ENCODE measurements at places on chromosomes 3 and 15. TPM values are rescaled to one million over a fixed set of nuclear protein-coding genes. Genes with fewer than 3 reads are reported as not detected.

Gene DIS3L
- 41.0 TPM for total RNA-seq

DNA sequence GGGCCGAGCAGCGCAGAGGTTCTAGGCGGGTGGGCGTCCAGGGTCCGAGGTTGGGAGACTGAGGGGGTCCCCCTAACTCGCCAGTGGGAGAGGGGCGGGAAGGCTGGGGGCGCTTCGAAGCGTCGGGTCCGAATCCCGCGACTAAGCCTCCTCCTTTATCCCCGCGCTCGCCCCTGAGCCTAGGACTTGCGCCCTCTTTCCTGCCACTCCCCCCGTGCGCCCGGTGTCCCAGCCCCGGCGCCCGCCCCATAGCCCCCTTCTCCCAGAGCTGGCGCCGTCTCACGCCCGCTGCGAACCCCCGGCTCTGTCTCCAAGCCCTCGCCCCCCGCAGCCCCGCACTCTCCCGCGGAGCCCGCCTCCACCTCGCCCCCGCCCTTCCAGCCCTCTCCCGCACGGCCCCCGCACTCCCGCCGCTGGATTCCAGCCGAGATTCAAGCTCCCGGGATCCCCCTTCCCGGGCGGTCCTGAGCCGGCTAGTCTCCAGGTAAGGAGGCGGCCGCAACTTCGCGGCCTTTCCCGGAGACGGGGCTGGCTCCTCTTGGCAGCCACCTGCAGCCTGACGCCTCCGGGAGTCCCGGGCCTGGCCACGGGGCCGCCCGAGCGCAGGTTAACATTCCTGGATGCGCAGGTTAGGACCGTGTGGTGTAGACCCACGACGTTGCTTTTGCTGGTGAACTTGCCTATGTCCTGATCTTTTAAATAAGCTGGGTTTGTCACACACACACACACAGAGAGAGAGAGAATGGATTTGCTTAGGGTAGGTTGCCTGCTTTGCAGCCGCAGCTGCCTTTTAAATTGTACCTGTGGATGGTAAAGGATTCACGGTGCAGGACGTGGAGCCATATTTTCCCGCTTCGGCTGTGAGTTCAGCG is 563 bp downstream of the PXYLP1 start:
- H3K27me3 ChIP-seq, result no peaks in the 10 kb centered on the region
- peak overlapping the region; percentile 65 for H3K27ac ChIP-seq
- H3K4me1 ChIP-seq, result peaks cover 61% of the 10 kb centered on the region
- peak; percentile 20 for DNase-seq
- peak overlapping the region; percentile 93 for H3K4me3 ChIP-seq

- H3K27me3 ChIP-seq, result no peaks in the 10 kb centered on the region
- no peak for DNase-seq
- no peaks in the 10 kb centered on the region for H3K36me3 ChIP-seq
- no peak overlapping the region for H3K27ac ChIP-seq
Observed at GRCh38 chr15:42584031-42584765, 8.8 kb downstream of the STARD9 start.

Gene LINGO1
- total RNA-seq, result not detected

Gene CCDC9B
- 1.5 TPM for total RNA-seq

Gene SHC4
- total RNA-seq, result not detected

Gene LRRC34
- 1.2 TPM for total RNA-seq

DNA sequence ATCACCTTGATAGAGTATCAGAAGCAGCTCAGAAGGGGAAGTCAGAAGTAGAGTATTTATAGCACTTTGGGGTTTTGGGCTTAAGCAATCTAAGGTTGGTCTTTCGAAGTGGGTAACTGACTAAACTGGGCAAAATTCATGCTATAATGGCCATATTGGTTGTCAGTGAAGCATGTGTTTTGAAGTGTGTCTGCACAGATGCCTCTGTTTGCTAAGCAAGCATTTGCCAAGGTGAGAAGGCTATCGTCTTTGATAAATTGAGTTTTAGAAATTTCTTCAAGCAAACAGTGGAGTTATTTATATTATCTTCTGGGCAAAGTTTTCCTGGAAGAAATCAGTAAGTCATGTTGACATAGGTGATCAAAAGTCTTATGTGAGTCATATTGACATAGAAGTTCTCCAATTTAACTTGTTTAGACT is 412.8 kb upstream of the TGFBR2 start:
- H3K4me1 ChIP-seq, result peaks cover 1% of the 10 kb centered on the region
- H3K27ac ChIP-seq, result no peak overlapping the region
- no peak overlapping the region for H3K4me3 ChIP-seq
- H3K36me3 ChIP-seq, result no peaks in the 10 kb centered on the region
- no peaks in the 10 kb centered on the region for H3K27me3 ChIP-seq

DNA sequence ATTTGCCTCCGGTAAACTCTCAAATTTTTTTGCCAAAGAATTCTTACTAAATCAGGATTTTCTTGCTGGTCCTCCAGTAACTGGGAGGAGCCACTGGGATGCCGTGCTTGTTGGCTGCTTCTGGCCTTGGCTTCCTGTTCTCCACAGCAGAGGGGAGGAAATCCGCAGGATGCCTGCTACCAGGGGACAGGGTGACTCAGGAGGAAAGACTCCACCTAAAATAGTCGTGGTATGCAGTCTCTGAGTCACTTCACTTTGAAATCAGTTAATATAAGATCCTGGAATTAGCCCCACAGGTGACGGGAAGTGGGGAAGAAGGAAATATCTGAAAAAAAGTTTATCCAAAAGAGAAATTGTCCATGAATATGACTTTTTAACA is 6.5 kb upstream of the TM4SF18 start:
- H3K4me3 ChIP-seq, result no peak overlapping the region
- no peaks in the 10 kb centered on the region for H3K36me3 ChIP-seq
- no peak for DNase-seq
- no peak overlapping the region for H3K27ac ChIP-seq
- peaks cover 2% of the 10 kb centered on the region for H3K4me1 ChIP-seq
- peaks cover 16% of the 10 kb centered on the region for H3K27me3 ChIP-seq

DNA sequence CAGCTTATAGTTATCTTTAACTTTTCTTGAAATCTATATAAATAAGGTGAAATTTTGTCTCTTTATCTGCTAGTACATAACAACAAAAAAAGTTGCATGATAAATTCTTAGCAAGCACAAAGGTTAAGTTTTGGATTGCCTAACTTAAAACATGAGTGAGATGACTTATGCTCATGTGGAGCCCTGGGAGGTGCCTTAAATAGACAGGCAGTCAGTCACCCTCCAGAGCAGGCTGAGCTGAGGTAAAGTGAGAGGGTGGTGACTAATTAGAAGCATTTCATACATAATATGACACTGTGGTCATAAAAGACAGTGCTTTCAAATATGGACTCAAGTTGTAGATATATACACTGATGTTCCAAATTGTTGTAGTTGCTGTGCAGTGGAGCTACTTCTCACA is 14.6 kb upstream of the MME start:
- no peak for DNase-seq
- no peaks in the 10 kb centered on the region for H3K27me3 ChIP-seq
- H3K4me1 ChIP-seq, result no peaks in the 10 kb centered on the region

DNA sequence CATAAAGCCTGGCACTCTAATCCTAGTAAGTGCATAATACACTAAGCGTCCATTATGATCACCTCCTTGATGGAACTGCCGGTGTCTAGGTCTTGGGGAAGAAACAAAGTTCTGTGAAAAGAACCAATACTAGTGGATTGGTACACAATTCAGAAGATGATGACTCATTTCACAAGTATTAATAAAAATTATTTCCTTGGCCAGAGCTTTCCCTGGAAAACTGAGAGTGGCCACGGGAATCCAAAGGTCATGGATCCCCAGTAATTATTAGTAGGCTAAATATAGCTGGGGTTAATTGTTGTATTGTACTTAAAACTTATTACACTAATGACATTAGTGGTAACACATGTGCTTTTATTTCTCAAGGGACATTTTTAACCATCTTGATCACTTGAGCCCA is 808.0 kb upstream of the NR2F2 start:
- no peak overlapping the region for H3K27ac ChIP-seq
- H3K4me1 ChIP-seq, result no peaks in the 10 kb centered on the region
- H3K36me3 ChIP-seq, result peaks cover 4% of the 10 kb centered on the region
- no peak for DNase-seq

GRCh38 chr15:50797926-50798325 is 32.4 kb upstream of the SPPL2A start:
- no peaks in the 10 kb centered on the region for H3K4me1 ChIP-seq
- no peak for DNase-seq
- no peaks in the 10 kb centered on the region for H3K36me3 ChIP-seq
- no peak overlapping the region for H3K4me3 ChIP-seq
- H3K27me3 ChIP-seq, result no peaks in the 10 kb centered on the region

DNA sequence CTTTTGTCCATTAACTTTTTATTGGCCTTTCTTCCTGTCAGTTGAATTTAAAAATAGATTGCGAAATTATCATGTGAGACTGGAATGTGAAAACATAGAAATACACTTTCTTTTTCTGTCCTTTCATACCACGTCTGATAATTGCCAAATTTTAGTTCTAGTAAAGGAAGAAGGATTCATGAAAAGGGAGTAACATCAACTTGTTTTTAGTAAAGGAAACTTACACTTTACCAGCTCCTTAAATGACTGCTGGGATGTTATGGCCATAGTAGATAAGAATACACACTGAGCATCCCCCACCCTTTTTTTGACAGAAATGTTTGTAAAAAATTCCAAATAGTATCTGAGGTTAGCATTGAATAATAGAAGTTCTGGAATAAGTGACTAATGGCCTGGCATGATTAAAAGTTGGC is 137.9 kb downstream of the NEO1 start:
- H3K36me3 ChIP-seq, result no peaks in the 10 kb centered on the region
- no peak overlapping the region for H3K27ac ChIP-seq
- H3K4me3 ChIP-seq, result no peak overlapping the region

DNA sequence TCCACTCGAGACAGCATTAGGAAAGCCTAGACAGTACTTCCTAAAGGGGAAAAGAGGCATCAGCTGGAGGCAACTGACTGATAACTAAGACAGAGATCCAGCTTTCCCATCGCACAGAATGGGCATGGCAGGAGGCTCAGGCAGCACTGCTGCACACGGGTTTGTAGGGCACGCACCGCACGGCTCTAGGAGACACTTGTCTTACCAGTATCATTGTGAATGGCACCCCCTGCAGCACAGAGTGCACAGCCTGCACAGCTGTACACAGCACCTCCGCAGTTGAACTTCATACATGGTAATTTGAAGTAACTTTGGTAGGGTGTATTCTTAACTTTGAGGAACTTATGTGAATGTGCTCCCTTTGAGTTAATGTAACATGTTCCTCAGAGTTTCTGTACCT is 281.6 kb downstream of the PLCL2 start:
- no peak for DNase-seq
- no peaks in the 10 kb centered on the region for H3K4me1 ChIP-seq
- no peaks in the 10 kb centered on the region for H3K27me3 ChIP-seq
- no peak overlapping the region for H3K4me3 ChIP-seq

DNA sequence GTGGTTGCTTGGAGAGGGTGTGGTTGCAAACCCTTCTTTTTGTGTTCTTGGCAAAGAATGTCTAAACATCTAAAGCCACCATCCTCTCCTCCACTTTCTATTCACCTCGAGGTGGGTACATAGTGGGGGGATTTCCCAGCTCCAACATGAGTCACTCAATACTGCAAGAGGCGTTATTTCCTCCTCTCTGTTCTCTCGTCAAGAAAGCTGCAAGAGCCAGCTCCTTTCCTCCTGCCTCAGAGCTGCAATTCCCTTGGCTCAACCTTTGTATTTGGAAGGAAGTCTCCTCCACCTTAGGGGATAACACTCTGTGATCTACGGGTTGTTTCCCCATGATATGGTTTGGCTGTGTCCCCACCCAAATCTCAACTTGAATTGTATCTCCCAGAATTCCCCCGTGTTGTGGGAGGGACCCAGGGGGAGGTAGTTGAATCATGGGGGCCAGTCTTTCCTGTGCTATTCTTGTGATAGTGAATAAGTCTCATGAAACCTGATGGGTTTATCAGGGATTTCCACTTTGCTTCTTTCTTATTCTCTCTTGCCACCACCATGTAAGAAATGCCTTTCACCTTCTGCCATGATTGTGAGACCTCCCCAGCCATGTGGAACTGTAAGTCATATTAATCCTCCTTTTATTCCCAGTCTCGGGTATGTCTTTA is 138.4 kb downstream of the PLCL2 start:
- no peaks in the 10 kb centered on the region for H3K36me3 ChIP-seq
- peak; percentile 48 for DNase-seq
- peaks cover 63% of the 10 kb centered on the region for H3K4me1 ChIP-seq
- peak overlapping the region; percentile 92 for H3K27ac ChIP-seq
- no peaks in the 10 kb centered on the region for H3K27me3 ChIP-seq
- H3K4me3 ChIP-seq, result peak overlapping the region; percentile 65

DNA sequence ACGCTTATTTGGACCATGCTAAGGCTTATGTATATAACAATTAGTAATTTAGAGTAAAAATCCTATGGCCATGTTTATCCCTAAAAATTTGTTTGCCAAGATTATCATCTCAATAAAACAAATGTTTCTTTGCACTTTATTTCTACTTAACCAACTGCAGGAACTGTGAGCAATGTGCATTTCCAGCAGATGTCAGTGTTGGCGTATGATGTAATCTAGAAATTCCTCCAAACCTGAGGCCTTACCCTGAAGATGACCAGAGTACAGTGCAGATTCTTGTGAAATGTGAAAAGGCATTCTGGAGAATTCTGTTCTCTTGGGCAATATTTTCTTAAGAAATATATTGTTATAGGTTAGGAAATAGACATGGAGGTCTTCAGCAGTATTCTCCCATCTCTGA is 205.9 kb downstream of the MBNL1 start:
- H3K4me3 ChIP-seq, result no peak overlapping the region
- H3K36me3 ChIP-seq, result no peaks in the 10 kb centered on the region
- DNase-seq, result no peak
- H3K27me3 ChIP-seq, result no peaks in the 10 kb centered on the region

DNA sequence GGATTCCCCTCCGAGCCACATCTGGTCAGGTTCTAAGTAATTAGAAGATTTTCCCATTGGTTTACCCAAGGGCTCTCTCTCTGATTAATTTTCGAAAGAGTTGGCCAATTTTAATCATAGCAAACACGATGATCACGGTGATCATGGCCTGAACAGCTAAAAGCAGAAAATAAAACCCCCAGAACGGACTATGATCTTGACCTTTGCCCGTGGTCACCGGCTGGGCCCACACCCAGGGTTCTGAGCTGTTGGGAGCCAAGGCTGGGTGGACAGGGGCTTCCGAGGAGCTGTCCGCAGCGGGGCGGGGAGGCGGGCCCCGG is 2.6 kb downstream of the GP5 start:
- H3K27ac ChIP-seq, result peak overlapping the region; percentile 95
- no peaks in the 10 kb centered on the region for H3K27me3 ChIP-seq
- no peaks in the 10 kb centered on the region for H3K36me3 ChIP-seq
- peak overlapping the region; percentile 84 for H3K4me3 ChIP-seq
- H3K4me1 ChIP-seq, result peaks cover 26% of the 10 kb centered on the region

GRCh38 chr3:183159333-183159732 is 3.2 kb downstream of the LAMP3 start:
- H3K27me3 ChIP-seq, result no peaks in the 10 kb centered on the region
- no peak overlapping the region for H3K4me3 ChIP-seq
- no peaks in the 10 kb centered on the region for H3K36me3 ChIP-seq
- no peak for DNase-seq
- no peak overlapping the region for H3K27ac ChIP-seq

GRCh38 chr15:36130641-36131310 is 448.6 kb upstream of the CDIN1 start:
- H3K27me3 ChIP-seq, result no peaks in the 10 kb centered on the region
- H3K4me1 ChIP-seq, result no peaks in the 10 kb centered on the region
- H3K36me3 ChIP-seq, result no peaks in the 10 kb centered on the region
- no peak overlapping the region for H3K4me3 ChIP-seq
- no peak for DNase-seq

GRCh38 chr3:167967257-167968036 is 128.3 kb downstream of the GOLIM4 start:
- no peaks in the 10 kb centered on the region for H3K36me3 ChIP-seq
- DNase-seq, result no peak
- peaks cover 3% of the 10 kb centered on the region for H3K27me3 ChIP-seq
- H3K27ac ChIP-seq, result no peak overlapping the region
- H3K4me1 ChIP-seq, result no peaks in the 10 kb centered on the region

- H3K27ac ChIP-seq, result no peak overlapping the region
- H3K4me3 ChIP-seq, result no peak overlapping the region
- H3K27me3 ChIP-seq, result no peaks in the 10 kb centered on the region
Observed at GRCh38 chr3:177085794-177086193, 111.5 kb downstream of the TBL1XR1 start.

All from naive thymus-derived CD8-positive, alpha-beta T cell (primary cell).